ENCODE measurements at places on chromosomes 2 and 18.

- DNase-seq: no peak
Observed at GRCh38 chr2:160105366-160105765, 43.0 kb upstream of the PLA2R1 start.

- DNase-seq: no peak
Observed at GRCh38 chr18:9765501-9765900, 57.4 kb downstream of the RAB31 start.

DNA sequence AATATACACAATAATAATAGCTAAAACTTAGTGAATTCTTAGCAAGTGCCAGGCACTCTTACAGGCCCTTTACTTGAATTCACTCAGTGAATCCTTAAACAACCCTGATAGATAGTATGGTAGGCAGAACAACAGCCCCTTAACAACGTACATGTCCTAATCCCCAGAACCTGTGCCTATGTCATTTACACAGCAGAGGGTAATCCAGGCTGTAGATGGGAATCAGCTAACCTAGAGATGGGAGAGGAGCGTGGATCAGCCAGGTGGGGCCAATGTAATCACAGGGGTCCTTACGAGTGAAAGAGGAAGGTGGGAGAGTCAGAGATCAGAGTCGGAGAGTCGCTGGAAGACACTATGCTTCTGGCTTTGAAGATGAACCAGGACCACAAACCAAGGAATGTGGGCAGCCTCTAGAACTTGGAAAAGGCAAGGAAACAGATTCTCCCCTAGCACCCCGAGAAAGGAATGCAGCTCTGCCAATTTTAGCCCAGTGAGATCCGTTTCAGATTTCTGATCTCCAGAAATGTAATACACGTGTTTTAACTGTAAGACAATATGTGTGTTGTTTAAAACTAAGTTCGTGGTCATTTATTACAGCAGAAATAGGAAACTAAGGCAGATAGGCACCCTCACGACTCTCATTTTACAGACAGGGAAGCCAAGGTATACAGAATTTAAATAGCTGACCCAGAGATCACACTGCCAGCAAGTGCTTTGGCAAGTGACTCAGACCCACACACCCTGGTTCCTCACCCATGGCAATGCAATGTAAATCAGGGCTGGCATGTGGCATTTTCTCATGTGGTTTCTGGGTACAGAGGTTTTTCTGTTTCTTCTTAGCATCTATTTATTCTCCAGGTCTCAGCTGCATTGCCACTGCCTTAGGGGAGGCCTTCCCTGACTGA lies 68.9 kb downstream of the DOCK10 start:
- DNase-seq: no peak

DNA sequence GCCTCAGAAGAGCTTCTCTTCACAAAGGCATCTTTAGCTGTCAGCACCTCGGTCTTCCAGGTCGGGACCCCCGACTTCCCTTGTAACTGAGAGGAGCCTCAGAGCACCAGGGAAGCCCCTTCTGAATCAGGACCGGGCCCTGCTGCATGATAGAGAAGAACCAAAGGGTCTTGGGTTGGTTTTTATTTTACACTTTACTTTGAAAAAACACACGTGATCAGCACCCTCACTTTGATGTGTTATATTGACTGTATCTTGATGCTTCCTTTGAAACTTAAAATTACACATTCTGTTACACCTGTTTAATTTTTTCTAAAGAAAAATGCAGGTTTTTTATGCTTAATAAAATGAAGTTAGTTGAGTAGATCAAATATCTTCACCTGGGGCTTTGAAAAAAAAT lies 202.3 kb downstream of the FAM210A start:
- no peak for DNase-seq

- DNase-seq: no peak
Observed at GRCh38 chr2:58904095-58904494, 663.0 kb upstream of the FANCL start.

DNA sequence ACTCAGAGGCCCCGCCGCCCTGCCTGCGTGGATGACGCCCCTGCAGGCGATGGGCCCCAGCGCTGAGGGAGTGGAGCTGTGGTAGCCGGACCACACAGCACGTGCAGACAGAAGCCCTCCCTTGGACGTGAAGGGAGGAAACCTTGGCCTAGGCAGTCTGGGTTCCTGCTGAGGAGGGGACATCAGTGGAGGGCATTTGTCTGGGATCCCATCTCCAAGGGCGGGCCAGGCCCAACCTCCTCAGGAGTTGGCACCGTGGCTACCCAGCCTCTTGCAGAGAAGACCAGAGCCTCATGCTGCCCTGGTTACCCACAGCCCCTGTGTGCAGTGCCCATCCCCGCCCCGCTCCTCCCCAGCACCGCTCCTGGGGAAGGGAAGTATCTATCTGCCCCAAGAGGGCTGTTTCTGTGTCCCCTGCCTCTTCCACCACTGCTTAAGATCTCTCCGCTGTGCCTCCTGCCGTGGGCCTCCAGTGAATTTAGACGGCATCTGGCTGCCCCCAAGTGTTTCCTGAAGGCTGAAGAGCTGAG lies 241.8 kb downstream of the KLHL29 start:
- DNase-seq: no peak

Measured in fibroblast of skin of right quadriceps (primary cell).